ENCODE measurements at places on chromosomes 7 and 10.

- no peak for DNase-seq
Observed at GRCh38 chr7:3162289-3162688, 118.6 kb upstream of the CARD11 start.

- DNase-seq = no peak
Observed at GRCh38 chr7:23022851-23023250, 8.9 kb upstream of the HYCC1 start.

GRCh38 chr10:7773845-7774801 is 13.7 kb downstream of the KIN start:
- no peak for DNase-seq

DNA sequence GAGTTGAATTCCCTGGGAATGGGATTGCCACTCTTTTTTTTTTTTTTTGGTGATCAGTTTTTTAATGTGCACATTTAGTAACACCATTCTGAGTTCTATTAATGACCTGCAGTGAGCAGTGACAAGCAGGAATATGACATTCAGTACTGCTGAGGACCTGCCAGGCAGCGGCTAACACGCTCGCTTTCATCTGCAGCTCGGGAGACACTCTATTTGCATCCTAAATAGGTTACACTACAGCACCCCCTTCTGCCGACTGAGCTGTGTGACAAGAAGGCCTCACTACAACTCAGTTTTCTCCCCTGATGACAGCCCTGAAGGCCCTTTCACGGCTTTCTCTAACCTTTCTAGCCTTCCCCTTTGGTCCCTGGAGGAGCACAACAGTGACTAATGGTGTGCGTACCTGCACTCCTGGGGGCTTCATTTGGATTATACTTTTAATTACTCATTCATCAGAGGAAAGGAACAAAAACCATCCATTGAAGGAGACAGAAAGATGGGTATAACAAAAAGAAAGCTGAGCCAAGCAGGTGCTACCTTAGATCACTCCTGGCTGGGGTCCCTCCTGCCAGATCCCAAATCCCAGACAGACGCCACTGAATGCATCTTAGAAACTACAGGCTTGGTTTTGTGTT is 872.4 kb downstream of the LRMDA start:
- DNase-seq = no peak

GRCh38 chr7:140623980-140624379 is 16.6 kb downstream of the DENND2A start:
- DNase-seq = no peak

DNA sequence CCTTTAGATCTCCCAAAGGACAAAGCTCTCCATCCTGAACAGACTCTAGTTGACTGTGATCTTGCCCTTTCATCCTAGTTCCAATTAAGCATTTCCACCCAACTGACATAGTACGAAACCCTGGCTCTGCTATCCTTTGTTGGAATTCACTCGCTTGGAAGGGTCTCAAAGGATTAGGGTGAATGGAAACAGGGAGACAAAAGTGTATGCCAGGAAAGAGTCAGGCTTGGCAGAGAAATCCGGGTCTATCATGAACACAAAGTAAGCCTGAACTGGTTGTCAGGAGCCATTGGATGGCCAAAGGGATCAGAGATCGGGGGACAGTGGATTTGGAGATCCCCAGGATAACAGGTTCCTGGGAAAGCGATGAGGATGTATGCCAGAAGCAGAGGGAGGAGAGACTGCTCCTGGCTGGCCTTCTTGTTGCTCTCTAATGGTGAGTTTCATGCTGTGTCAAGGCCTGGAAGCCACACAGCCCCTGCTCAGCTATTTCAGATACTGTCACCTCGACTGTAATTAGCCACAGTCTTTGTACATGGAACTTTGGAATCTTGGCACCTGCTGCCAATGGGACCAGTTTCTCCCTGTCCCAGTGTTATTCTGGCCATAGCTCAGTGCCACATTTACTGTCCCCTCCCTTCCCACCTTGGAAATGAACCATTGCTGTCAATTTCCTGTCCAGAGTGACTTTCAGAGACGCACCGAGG is 1168.7 kb upstream of the AUTS2 start:
- no peak for DNase-seq

GRCh38 chr10:102752266-102752930 is 8.7 kb downstream of the WBP1L start:
- DNase-seq = no peak

- DNase-seq = no peak
Observed at GRCh38 chr10:5293691-5294550, 70.8 kb upstream of the UCN3 start.

DNA sequence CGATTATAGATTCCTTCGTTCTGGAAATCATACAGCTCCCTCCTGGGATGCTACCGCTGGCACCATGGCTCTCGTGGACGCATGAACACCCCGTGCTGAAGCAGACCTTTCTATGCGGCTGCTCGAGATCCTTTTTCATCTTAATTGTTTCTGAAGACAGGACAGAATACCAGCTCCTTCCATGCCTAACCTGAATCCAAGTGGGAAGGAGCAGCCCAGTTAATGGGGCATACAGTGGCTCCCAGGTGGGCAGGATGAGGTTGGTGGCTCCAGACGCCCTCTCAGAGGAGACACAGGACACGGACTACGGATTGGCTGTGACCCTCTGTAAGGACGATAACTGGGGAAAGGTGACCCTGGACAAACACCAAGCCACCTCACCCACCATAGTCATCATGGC is 18.4 kb upstream of the LOXL4 start:
- DNase-seq = no peak

DNA sequence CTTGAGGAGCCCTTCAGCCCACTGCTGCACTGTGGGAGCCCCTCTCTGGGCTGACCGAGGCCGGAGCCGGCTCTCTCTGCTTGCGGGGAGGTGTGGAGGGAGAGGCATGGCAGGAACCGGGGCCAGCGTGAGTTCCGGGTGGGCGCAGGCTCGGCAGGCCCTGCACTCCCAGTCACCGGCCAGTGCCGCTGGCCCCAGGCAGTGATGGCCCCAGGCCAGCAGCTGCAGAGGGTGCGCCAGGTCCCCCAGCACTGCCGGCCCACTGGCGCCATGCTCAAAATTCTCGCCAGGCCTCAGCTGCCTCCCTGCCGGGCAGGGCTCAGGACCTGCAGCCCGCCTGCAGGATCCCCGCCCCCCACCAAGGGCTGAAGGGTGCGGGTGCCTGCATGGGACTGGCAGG is 128.4 kb upstream of the STARD3NL start:
- no peak for DNase-seq

DNA sequence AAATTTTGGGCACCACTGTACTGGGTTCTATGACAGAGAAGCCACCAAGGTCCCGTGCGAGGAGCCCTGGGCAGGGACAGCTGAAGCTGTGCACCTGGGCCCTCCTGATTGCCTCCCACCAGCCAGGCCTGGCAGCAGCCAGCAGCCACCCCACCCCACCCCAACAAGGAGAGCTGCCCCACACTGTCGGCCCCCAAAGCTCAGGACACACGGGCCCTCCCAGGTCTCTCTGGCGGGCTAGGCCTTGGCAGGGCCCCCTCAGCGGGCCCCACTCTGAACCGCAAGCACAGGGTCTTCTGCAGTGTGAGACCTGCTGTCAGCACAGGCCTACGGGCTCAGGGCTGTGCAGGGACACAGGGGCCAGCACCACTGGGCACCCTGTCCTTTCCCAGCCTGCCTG is 5.5 kb downstream of the GPR146 start:
- DNase-seq = no peak

DNA sequence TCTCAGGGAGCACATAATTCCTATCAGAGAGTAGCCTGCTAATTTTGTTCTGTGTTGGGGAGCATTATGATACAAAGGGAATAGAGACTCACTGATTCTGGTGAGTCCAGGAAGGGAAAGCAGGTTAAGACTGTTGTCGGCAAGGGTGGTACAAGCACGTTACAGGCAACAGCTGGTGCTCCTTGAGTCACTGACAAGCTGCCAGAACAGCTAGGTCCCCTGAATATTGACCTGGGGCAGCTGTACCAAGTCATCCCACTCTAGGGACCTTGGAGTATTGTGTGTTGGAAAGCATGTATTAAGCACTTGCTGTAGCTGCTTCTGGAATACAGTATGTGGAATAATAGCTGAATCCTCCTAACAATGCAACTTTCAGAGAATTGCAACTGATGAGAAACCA is 37.0 kb upstream of the GLCCI1 start:
- DNase-seq = no peak

DNA sequence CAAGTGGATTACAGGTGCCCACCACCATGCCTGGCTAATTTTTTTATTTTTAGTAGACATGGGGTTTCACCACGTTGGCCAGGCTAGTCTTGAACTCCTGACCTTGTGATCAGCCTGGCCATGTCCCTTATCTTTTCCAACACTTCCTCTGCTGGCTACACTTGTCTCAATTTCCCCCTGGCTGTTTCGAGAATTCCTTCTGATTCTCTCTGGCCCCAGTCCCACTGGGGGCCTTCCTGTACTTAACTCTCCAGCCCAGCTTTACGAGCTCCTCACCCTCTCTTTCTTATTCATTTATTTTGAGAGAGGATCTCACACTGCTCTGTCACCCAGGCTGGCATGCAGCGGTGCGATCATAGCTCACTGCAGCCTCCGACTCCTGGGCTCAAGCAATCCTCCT is 8.5 kb downstream of the EPHB4 start:
- DNase-seq = no peak

- no peak for DNase-seq
Observed at GRCh38 chr7:39321245-39321644, 245.0 kb upstream of the YAE1 start.

DNA sequence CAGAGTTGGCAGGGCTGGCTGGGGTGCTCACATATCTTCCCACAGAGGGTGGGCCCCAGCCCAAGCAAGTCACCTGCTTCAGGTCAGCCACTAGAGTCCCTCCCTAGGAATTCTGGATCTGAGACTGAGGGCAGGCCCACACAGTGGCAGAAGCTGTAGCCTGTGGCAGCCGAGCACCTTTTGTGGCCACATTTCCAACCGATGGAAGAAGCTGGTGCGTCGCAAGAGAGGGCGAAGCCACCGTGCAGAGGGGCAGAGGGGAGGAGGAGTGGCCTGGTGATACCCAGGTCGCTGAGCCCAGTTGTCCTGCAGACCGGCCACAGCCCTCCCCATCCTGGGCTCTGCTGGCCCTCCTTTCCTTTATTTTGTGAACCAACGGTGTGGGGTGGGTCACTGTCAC is 5.3 kb downstream of the POLM start:
- no peak for DNase-seq

- DNase-seq = no peak
Observed at GRCh38 chr7:141079219-141079618, 5.4 kb downstream of the TMEM178B start.

- DNase-seq = no peak
Observed at GRCh38 chr7:48035967-48036478, 680 bp downstream of the C7orf57 start.

- DNase-seq = no peak
Observed at GRCh38 chr7:42926204-42926603, 5.8 kb downstream of the PSMA2 start.

DNA sequence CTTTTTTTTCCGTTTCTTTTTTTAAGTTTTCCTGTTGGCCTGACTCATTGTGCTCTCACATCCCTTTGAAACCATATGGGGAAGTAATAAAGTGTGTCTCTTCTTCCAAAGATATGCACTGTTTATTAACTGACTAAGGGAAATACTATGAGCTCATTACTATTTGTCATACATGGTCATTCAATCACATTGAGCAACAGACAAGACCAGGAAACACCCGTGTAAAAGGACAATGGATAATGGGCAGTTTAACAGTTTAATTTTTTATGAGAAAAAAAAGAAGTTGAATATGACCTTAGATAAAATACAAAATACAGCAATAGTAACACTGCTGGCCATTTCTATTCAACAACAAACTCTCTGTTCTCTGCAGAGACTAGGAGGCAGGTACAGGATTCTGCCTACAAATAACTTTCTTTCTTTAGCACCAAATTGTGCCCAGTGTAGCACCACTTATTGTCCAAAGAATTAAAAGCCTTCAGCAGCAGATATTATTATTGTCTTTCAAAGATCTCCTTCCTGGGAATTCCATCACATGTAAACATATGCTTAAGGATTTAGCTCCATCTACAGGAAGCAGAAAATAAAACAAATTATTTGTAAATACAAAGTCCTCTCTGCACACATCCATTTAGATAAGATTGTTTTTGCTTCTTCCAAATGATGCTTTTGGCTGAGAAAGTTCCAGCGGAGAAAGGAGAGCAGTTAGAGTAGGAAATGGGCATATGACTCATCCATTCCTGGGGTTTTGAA is 55.0 kb upstream of the AKR1E2 start:
- DNase-seq = no peak

DNA sequence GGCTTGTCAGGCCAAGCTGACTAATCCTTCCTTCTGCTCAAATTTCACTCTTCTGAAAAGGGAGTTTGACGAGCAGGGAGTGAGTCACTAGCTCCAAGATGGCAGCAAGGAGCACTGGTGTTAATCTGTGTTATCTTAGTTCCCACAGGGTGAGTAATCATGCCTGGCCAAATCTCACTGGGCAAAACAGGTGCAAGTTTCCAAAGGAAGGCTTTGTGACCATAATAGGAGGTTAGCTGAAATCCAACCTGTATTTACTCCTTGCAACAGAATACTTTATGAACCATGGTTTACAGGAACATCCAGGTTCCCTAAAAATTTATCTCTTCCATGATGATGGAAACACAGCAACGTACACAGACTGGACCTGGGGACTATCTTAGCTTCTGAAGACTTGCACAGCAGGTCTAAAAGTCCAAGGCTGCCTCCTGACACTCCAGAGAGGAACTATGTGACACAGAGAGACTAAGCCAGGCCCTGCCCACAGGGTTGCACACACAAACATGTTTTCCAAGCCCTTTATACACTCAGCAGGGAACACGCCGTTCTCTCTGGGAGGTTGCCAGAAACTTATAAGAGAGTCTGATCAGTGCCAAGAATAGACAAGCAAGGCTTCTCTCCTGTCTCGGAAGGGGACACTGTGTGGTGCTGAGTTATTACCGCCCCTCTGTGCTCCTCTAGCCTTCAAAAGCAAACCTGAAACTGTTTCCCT is 46.3 kb downstream of the PDK4 start:
- no peak for DNase-seq

DNA sequence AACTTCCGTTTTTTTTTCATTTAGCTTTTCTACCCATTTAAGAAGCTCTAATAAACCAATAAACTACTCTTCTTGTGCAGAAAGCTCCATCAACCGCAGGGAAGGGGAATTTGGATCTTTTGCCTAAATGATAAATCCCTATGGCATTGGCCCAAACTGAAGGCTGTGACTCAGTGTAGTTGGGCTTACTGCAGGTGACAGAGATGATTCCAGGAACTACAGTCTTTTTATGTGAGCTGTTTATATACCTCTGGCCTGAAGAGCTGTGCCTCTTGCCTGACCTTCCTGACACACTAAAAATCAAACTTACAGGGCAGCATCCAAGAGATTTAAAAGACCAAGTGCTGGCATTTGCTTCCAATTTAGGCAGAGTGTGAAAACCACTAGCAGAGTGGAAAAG is 25.2 kb downstream of the ABCB1 start:
- no peak for DNase-seq
